ENCODE measurements at places on chromosomes 4 and X.

- DNase-seq: no peak
These were observed 46.4 kb downstream of the FAM53A start for GRCh38 chr4:1637580-1638271.

DNA sequence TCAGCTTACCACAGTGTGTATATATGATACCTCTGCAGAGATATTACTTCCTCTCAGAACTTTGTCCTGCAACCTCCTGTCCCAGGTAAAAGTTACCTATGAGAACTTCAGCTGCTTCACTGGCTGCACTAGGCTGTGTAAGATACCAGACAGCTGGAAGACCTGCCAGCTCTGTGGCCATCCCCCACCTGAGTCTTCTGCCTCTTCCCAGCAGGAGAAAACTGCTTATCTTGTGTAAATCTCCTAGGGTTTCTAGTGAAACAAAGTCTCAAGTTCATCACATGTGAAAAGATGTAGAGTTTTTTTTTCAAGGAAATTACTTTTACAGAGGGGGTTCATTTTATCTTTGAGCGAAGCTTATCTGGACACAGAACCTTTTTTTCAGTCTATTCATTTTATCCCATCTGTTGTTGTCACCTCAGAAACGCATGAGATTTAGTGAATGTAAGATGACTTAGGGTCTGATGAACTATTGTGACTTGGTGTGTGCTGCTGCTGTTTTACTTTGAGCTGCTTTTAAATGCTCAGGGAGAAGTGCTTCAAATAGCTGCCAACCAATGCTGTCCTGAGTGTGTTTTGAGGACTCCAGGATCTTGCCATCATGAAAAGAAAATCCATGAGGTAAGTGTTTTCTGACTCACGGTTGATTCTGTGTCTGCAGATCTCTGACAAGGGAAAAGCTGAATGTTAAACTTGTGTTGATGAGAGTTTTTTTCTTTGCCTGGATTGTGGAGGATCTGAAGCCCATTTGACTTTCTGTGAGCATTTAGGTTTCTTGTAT lies 187.8 kb downstream of the FRAS1 start:
- DNase-seq: no peak

- no peak for DNase-seq
These were observed 24.2 kb downstream of the GPRIN3 start for GRCh38 chr4:89283226-89284009.

GRCh38 chr4:67393699-67394281 lies 151.5 kb downstream of the CENPC start:
- peak; percentile 6 for DNase-seq

GRCh38 chr4:85610450-85610849 lies 135.5 kb downstream of the ARHGAP24 start:
- no peak for DNase-seq

- no peak for DNase-seq
These were observed 60.1 kb downstream of the RFC1 start for GRCh38 chr4:39305912-39306677.
